ENCODE measurements at places on chromosomes 3 and 15.

DNA sequence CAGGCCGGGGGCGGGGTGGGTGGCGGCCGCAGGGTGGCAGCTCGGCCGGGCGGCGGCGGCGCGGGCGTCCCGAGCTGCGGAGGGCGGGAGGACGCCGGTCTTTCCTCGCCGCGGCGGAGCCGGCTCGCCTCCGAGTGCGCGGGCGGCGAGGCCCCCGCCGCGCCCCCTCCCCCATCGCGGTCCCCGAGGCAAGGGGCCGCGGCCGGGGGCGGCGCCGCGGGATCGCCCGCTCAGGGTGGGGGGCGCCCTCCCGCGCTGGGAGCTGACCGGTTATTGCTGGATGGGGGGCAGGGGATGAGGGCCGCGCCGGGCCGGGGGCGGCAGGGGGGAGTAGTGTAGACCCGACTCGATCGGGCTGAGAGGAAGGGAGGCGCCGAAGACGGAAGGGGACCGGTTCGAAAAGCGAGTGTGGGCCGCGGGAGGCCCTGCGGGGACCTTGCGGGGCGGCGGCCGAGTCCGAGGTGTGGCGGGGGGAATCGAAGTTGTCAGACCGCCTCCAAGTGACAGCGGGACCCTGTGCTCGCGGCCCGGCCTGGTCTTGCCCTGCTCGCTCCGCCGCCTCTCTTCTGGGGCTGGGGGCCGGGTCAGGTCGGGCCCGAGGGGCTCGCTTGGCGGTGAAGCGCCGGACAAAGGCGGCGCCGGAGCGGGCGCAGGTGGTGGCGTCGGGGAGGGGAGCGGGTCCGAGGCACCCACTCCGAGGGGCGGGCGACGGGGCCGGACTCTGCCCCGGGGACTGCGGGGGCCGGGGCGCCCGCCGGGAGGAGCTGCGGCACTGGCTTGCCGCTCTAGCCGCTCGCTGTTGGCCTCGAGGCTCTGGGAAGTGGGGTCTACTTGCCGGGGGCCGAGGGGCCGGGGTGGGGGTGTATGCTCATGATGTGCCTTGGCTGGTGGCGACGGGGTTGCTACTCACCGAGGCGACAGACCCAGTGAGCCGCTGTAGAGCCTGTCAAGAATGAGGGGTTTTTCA, 1.1 kb downstream of the BAHD1 start:
- DNase-seq, result no peak

DNA sequence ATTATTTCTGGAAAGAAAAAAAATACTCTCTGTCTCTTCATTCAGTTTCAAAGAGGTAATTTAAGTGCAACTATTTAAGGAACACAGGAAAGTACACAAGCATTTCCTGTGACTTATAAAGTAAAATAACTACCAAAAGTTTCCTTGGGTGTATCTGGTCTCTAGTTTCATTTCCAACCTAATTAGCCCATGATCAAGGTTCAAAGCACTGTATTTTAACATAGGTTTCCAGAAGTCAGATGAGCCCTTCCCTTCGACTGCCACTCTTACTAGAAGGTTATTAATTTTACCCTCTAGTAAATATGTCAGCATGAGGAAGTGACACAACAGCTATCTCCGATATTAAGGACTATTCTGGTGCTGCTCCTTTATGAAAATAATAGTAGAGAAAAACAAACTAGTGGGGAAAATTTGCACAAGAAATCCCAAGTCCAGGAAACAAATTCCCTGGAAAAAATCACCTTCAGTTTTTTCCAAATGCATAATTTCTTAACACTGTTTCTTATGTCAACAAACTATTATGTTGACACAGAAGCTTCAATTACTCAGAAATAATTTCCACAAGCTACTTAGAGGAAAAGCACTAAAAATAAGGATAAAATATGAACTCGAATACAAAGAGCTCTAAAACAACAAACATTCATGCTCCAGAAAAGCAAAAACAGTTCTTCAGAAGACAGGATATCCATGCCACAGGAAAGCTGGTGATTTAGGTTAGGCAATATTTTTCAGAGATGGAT, 35.3 kb downstream of the CCPG1 start:
- no peak for DNase-seq

GRCh38 chr15:39851500-39852092, 68.5 kb downstream of the GPR176 start:
- DNase-seq, result no peak

- DNase-seq, result no peak
Measured at GRCh38 chr15:90154861-90155626, 46.1 kb upstream of the SEMA4B start.

GRCh38 chr15:88061452-88061851, 195.1 kb downstream of the NTRK3 start:
- no peak for DNase-seq

- no peak for DNase-seq
Measured at GRCh38 chr3:181333394-181333793, 343.9 kb upstream of the DNAJC19 start.

- DNase-seq, result no peak
Measured at GRCh38 chr3:88149101-88149508, 654 bp upstream of the C3orf38 start.

DNA sequence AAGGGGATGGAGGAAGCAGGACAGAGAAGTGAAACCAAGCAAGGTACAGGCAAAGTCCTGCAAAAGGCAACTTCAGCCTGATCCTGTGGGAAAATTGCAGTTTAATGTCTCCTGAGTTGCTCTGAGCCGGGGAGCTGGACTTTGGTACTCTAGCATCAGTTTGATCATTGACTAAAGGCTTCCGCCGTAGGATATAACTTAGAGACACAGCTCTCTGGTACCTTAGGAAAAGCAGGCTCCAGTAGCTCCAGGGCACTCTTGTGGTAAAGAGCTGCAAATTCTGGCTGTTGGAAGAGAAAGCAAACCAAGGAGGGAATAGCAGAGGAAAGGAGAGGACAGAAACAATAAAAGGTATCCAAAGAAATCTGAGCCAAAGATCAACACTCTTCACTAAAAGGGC, 521.1 kb downstream of the PLOD2 start:
- no peak for DNase-seq

- no peak for DNase-seq
Measured at GRCh38 chr3:70982700-70983140, 600.8 kb downstream of the FOXP1 start.

DNA sequence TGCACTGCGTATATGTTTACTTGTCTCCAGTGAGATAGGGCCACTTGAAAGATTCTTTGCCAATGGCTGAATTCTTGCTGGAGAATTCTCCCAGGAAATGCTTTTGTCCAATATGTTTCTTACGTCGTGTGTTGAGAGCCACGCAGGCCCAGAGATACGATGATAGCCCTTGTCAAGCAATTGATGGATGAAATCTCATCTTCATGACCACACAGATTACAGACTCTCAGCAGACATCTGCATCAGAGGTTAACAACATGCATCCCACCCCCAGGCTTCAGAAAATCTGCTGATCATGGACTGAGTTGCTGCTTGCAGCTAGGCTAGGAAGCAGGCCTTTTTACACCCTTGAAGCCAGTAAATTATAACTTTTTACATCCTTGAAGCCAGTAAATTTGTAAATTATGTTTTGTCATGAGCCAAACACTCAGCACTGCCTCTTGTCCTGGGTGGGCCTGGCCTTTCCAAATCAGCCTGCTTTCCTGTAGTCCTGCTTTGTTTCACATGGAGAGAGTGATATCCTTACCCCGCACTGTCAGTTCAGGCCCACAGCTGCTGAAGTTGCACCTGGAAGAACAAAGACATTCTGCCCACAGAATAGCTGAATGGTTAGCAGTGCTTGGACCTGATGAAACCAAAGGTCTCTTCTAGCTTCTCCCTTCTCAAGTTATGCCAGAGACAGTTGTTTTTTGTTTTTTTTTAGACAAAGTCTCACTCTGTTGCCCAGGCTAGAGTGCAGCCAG, 84.4 kb downstream of the GPR156 start:
- no peak for DNase-seq

DNA sequence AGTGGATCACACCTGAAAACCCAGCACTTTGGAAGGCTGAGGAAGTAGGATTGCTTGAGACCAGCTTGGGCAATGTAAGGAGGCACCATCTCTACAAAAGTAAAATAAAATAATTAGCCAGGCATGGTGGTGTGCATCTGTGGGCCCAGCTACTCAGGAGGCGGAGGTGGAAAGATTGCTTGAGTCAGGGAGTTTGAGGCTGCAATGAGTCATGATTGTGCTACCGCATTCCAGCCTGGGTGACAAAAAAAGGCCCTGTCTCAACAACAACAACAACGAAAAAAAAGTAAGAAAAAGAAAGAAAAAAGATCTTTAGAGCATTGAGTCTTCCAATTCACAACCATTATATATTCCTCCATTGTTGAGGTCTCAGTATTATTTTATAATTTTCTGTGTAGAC, 192.4 kb upstream of the DPH6 start:
- DNase-seq, result no peak

DNA sequence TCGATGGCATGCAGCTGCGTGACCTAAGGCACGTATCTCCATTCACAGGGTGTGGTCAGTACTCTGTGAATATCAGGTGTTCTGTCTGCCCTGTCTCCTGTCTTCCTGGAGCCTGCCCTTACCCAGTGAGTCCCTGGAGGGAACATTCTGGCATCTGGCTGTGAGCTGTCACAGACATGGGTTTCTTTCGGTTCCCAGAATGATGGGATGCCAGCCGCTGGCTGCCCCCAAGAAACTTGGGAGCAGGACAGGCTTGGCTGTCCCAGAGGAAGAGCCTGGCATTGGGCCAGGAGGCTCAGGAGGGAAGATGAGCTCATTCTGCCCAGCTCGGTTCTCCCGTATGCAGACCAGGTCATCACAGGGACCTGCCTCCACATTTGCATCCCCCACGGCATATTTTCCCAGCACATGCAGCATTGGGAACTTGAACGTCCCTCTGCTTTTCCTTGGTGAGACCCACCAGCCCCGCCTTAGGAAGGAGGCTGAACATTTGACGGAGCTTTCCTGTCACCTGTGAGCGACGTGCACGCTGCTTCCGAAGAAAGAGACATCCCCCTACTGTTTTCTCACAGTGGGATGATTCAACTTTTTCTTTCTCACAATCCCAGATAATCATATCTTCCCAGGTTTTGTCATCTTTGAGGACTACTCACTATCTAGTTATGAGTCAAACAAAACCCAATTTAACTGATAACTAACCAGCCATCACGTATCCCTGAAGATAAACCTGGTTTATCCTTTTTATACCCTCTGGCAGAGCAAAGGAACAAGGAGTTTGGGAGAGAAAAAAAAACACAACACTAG, 22.0 kb upstream of the PGPEP1L start:
- no peak for DNase-seq

GRCh38 chr3:26592451-26592850, 30.1 kb upstream of the LRRC3B start:
- DNase-seq, result no peak

GRCh38 chr3:141311170-141311495, 57.2 kb upstream of the ZBTB38 start:
- no peak for DNase-seq

DNA sequence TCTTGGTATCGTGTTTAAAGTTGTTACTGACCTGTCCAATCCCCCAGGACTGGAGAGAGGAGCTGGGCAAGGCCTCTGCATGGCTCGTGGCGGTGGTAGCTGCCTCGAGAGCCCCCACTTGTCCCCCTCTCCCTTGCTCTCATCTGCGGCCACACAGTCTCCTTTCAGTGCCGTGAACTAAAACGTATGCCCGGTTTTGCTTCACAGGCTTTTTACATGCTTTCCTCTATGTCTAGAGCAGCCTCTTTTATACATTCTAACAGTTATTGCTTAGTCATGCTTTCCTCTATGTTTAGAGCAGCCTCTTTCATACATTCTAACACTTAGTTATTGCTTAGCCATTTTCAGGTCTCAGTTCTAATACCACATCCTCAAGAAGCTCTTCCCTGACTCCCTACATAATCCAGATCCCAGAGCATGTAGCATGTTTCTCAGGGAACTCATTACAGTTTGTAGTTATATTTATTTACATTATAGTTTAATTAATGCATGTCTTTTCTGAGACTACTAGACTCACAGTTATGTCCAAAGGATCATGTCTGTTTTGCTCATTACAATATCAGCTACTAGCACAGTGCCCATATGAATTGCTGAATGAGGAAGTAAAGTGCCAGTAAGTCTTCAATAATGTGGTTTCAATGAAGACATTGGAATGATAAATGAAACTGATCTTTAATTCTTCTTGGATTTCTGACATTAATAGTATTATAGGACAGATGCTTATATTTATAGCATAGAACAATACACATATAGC, 66.5 kb upstream of the TBL1XR1 start:
- no peak for DNase-seq

DNA sequence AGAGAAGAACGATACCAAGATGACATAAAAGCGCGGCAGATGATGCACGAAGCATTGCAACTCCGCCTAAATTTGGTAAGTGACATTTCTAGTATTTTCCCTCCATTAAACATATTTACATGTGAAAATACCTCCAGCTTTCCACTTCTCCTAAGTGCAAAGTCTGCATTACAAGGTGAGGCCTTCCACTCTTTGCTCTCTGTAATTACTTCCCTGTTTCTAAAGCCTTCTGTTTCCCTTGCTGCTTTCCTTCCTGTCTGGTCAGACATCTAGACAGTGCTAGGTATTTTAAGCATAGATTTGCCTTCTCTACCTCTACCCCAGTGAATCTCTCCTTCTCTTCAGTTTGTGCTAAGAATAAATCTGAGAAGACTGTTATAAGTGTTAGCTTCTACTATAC, 1.9 kb downstream of the P2RY12 start:
- DNase-seq, result no peak

DNA sequence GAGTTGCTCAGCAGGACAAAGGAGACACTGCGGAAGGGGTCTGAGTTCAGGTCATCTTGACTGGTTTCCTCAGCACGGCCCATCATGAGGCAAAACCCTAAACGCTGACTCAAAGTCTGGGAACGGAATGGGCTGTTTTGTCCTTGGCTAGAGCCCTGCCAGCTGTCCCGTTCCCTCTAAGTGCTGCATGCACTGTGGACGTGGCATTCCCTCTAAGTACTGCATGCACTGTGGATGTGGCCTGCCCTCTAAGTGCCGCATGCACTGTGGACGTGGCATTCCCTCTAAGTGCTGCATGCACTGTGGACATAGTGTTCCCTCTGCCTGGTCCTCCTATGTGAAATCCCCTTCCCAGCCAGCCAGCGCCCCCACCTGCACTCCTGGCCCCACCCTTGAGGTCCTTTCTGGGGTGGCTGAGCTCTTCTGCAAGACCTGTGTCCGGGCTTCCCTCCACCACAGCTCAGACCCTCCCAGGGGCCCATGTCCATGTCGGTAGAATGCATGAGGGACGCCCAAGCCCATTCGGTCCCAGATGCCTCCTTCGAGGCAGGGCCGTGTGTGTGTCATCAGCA, 36.7 kb downstream of the TM2D3 start:
- no peak for DNase-seq

DNA sequence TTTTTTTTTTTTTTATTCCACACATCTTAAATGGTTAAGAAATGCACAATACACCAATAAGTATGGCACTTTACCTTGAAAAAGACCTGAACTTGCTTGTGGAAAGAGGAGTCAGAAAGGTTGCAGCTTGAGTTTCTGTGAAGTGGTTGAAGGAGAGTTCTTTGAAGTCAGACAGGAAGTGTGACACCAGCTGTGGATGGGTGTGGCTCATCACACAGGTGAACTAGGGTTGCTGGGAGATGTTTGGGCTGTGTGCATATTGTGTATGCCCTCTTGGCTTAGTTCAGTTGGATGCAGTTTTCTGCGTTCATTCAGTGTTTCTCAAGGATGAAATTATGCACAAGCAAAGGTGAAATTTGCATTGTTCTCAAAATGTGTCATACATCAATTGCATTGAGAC, 6.3 kb downstream of the AEN start:
- DNase-seq, result peak; percentile 91

GRCh38 chr3:5332270-5332956, 144.9 kb downstream of the EDEM1 start:
- no peak for DNase-seq

- DNase-seq, result no peak
Measured at GRCh38 chr15:43277231-43277823, 10.6 kb upstream of the TGM5 start.

GRCh38 chr3:190548031-190548656, 34.3 kb downstream of the IL1RAP start:
- DNase-seq, result no peak

GRCh38 chr3:20055020-20055775, 15.0 kb downstream of the KAT2B start:
- DNase-seq, result no peak

All from CD4-positive, alpha-beta T cell treated with Interleukin-6 at 100 ng/mL for 8 hours (primary cell).